Stimulated activated CD8-positive, alpha-beta memory T cell treated with anti-CD3 and anti-CD28 coated beads, Interleukin-15, amount 100 ng/mL, for 48 hours (primary cell): ENCODE measurements at places on chromosomes 4 and X.

GRCh38 chrX:130079824-130080406, 30.4 kb downstream of the ELF4 start:
- DNase-seq, result no peak

GRCh38 chr4:148813289-148813688, 371.1 kb upstream of the NR3C2 start:
- DNase-seq, result no peak

GRCh38 chr4:168588916-168589531, 92.2 kb downstream of the PALLD start:
- no peak for DNase-seq

DNA sequence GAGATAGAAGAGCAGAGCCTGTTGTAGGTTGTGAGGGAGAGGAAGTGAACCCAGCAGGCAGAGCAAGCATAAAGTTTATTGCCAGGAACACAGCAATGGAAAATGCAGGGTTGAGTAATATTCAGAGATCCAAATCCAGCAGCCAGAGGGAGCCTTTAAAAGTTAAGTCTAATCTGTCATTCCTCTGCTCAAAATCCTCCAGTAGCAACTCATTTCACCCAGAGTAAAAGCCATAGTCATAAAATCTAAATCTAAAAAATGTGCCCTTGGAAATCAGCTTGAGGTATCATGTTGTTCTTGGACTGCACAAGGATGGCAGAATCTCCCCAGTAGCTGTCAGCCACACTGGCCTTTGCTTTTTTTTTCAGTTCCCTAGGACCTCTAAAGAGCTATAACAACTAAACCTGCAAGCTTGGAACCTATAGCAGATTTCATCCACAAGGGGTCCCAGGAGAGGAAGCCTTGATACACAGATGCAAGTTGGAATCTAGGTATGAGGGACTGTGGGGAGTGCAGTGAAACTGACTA, 62.9 kb upstream of the FRAS1 start:
- DNase-seq, result no peak

- DNase-seq, result no peak
These were observed 851.9 kb upstream of the FRG1 start for GRCh38 chr4:189088780-189089179.

- no peak for DNase-seq
These were observed 85.7 kb upstream of the ITM2A start for GRCh38 chrX:79452881-79453280.

DNA sequence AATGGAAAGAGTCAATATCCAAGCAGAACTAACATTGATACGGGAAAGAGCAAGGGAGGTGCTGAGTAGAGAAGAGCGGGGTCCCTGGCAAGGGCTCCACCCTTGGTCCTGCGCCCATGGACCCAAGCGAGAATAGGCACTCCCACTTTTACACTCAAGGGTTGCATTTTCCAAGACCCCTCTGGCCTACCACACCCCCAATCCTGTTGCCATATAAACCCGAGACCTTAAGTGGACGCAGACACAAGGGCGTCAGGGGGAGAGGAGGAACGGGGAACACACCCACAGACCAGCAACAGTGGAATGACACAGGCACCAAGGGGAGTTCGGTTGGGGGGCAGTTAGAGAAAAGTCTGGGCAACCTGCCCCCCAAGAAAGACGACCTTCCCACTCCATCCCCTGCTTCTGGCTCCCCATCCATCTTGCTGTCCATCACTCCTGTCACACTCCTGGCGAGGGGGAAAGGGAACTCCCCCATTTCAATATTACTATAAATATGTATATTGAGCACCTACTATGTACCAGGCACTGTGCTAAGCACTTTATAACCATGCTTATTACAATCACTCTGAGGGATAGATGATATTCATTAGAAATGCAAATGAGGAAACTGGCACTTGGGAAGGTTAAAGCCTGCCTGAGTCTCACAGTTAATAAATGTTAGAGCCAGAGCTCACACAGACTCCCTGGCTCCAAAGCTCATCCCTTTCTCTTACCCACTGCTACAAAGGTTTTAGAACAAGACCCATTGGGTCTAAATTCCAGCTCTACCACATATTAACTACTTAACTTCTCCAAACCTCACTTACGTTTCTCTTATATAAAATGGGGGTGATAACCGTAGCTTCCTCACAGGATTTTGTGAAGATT, 51.7 kb downstream of the SCD5 start:
- no peak for DNase-seq

- DNase-seq, result no peak
These were observed 48.0 kb downstream of the MAGEA9 start for GRCh38 chrX:149829751-149830191.

- DNase-seq, result no peak
These were observed 395.9 kb downstream of the GPAT3 start for GRCh38 chr4:83931659-83932438.

DNA sequence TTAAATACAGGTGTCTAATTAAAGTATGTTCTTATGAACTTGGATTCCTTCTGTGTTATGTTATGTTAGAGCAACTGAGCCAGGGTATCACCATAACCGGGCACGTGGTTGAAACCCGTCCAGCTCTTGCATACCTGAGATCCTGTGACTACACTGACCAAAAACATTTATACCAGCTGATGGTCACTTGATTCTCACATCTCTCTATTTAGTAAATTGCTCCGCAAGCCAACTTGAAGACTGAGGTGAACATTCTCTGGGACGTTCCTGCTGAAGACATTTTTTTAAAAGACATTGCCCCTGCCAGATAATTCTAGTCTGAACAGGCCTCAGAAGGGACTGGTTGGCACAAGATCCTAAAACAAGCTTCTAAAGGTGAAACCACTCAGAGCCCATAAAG, 550.0 kb upstream of the DIPK2B start:
- DNase-seq, result no peak

DNA sequence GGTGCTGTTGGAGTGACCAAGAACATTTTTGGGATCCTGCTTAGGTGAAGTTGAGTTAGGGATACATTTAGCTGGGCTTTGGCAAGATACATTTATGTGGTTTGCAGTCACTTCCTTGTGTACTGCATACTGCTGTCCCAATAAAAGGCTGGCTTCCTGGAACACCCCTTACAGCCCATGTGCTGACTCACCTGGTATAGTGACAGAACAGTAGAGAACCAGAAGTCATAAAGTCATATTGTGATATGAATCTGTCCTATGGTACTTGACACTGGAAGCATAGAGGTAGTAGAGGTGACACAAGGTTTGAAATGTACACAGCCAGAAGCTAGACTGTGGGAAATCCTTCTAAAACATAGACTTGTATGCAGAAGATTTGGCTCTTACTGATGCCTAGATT, 55.3 kb upstream of the SLC25A43 start:
- DNase-seq, result no peak

GRCh38 chrX:40098264-40099054, 701 bp upstream of the BCOR start:
- no peak for DNase-seq

- no peak for DNase-seq
These were observed 243.6 kb downstream of the NPFFR2 start for GRCh38 chr4:72275381-72275780.

GRCh38 chr4:44221407-44221806, 227.2 kb downstream of the KCTD8 start:
- no peak for DNase-seq

- no peak for DNase-seq
These were observed 250.3 kb downstream of the DCLK2 start for GRCh38 chr4:150328496-150328895.

DNA sequence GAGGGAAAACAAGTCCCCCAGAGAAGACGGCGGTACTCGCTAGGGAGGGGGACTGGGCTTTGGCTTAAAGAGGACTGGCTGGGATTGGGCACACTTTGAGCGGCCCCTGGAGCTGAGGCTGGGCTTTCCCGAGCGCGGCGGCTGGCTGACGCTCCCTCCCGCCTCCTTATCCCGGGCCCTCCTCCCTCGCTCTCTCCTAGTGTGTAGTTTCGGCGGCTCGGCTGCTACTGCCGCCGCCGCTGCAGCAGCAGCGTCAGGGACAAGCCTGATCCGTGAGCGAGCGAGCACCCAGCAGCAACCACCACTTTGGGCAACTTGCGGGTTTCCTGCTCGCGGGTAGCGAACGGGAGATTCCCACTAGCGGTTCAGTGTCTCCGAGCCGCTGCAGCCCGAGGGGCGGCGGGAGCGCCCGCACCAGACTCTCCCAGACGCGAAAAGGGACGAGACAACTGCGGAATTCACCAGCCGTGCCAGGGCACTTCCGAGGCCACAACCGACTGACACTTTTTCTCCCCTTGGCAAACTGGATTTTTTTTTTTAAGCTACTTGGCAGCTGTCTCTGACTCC, 632 bp upstream of the PCDH7 start:
- no peak for DNase-seq

GRCh38 chr4:109298279-109299010, 4.0 kb downstream of the COL25A1 start:
- no peak for DNase-seq

- DNase-seq, result no peak
These were observed 113.5 kb downstream of the VSIG4 start for GRCh38 chrX:65926095-65927019.

GRCh38 chr4:15420642-15421041, 7.2 kb upstream of the C1QTNF7 start:
- DNase-seq, result no peak

- DNase-seq, result no peak
These were observed 175.6 kb upstream of the MAGEB2 start for GRCh38 chrX:30039768-30040167.

DNA sequence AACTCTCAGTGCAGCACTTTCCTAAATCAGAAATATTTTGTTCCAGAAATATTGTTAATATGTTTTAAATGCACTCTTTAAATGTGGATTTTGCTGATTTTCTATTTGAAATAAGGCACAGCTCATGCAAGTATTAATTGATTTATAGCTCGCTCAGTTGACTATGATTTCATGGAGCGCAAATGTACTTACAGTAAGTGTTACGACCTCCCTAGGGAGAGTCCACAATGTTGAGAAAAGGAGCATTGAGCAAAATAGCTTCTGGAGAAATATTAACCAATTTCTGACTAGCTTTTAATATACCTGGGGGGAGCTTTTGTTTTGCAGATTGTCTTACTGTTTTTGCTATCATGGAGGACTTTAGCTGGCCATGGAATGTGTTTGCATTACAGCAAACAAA, 1687.5 kb downstream of the STIM2 start:
- DNase-seq, result no peak

DNA sequence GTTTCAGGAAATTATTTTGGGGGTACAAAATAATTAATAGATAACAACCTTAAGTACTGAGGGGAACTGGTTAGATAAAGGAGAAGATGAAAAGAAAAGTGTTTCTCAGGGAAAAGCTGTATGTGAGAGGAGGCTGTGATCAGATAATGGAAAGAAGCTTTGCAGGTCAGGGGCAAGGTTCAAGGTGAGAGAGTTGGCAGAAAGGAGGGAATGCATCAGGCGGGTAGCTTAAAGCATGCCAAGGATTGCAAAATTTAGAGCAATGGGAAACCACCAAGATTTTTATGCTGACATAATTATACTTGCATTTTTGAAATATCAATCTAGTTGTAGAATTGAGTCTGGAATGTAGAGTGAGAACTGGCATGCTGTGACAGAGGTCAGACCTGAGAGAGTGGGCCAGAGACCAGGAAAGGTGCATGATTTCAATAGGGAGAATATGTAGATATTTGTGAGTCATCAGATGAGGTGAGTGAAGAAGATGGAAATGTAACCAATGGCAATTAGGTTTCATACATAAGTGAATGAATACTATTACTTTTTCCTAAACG, 508.7 kb downstream of the TRIML1 start:
- no peak for DNase-seq

- DNase-seq, result no peak
These were observed 37.6 kb downstream of the DCLK2 start for GRCh38 chr4:150115851-150116250.

GRCh38 chr4:4842476-4843441, 16.7 kb upstream of the MSX1 start:
- DNase-seq, result no peak

DNA sequence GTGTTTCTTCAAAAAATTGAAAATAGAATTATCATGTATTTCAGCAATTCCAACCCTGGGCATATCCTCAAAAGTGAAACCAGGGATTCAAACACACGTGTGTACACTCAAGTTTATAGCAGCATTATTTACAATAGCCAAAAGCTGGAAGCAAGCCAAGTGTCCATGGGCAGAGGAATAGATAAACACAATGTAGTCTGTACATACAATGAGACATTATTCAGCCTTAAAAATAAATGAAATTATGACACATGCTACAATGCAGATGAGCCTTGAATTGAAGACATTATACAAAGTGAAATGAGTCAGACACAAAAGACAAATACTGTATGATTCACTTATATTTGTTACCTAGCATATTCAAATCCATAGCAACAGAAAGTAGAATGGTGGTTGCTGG, 853.4 kb downstream of the STIM2 start:
- no peak for DNase-seq

DNA sequence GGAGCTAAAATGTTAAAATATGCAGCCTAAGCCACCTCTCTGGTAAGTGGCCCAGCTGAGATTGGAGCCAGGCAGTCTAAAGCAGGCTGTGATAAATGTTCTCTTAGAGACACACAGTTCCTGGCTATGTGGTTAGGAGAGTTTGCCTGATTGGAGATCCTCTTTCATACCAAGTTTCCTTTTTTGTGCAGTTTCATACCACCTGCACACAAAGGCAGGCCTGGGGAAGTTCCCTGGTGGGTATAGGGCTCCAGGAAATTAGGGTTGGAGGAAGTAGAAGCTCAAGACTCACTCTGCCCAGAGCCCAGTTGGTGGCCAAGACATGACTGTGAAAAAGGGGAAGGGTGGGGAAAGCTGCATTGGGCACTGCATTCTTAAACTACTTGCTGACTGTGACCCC, 16.9 kb downstream of the CYBB start:
- DNase-seq, result no peak

GRCh38 chr4:40596522-40596921, 33.1 kb downstream of the RBM47 start:
- DNase-seq, result no peak
